ENCODE measurements at places on chromosomes 3 and 15.

GRCh38 chr3:56904552-56905215, 102.9 kb upstream of the ARHGEF3 start:
- no peak for DNase-seq

- DNase-seq, result no peak
These were observed 351.7 kb upstream of the THRB start for GRCh38 chr3:24846286-24846860.

DNA sequence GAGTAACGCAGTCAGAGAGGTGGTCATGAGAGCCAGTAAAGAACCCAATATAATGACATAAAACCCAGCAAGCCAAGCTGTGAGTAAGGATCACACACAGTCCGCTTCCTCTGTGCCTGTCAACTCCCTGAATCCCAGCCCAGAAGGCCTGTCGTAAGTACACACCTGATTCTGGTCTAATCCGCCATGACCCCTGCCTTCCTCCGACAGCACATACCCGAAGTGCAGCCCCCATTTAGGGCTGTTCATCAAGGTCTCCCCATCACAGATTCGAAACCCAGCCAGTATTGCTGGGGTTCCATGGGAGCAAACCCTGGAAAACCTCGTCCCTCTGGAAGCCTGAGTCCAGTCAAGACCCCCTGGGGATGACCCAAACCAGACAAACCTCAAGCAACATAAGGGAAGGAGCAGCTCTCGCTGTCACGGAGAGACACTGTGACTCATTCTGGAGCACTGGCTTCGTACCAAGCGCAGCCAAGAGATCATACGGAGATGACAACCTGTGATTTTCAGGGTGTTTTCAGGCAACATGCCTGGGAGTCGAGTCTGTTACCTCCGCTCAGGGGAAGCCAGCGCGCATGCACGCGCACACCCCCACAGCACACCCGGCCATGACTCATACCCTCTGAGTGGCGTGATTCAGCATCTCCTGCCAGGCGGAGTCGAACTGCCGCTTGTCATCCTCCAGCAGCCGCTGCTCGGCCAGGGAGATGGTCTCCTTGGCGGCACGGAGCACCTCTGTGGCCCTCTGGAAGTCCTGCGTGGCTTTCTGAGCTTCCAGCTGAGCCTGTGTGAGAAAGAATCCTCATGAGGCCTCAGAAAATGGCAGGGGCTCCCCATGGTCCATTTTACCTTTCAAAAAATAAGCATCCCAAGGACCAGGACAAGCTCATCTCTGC, 63.0 kb downstream of the SH3BP5 start:
- DNase-seq, result peak; percentile 90

DNA sequence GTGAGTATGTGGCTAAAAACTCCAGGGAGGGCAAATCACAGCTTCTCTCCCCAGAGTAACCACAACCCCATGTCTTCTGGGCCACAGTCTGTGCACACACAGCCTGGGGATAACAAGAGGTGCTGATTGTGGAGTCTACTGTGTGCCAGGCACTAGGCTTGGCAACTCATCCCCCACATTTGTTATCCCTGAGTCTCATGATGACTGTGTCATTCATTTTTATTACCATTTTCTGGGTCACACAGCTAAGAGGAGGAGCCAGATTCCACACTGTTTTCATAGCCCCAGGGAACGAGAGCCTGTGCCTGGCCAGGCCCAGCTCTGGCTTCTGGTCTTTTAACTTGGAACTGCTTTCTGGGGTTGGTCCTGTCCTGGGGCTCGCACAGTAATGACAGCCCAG, 34.5 kb downstream of the ESYT3 start:
- DNase-seq, result no peak

- no peak for DNase-seq
These were observed 52.4 kb downstream of the ANP32A start for GRCh38 chr15:68768321-68768720.

- no peak for DNase-seq
These were observed 255.4 kb downstream of the ARPP21 start for GRCh38 chr3:35894735-35895134.

- no peak for DNase-seq
These were observed 42.2 kb upstream of the POMGNT2 start for GRCh38 chr3:43148033-43148432.

- no peak for DNase-seq
These were observed 34.1 kb downstream of the AKAP13 start for GRCh38 chr15:85414495-85414894.

DNA sequence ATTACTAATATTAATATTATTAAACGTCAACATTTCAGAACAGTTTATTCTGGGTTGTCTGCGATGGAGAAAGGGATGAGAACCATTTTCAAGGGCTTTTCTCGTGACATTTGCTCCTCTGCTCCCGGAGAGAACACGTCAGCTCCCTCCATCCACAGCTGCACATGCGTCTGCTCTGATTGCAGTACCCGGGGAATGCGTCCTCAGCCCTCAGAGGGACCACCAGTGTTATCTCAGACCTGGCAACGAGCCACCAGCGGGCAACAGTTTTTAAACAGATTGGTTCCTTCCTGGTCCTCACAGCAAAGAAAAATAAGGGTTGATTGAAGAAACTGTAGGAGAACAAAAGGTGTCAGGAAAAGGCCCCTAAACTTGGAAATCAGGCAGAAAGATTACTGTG, 202.2 kb upstream of the ADAMTS9 start:
- peak; percentile 62 for DNase-seq

DNA sequence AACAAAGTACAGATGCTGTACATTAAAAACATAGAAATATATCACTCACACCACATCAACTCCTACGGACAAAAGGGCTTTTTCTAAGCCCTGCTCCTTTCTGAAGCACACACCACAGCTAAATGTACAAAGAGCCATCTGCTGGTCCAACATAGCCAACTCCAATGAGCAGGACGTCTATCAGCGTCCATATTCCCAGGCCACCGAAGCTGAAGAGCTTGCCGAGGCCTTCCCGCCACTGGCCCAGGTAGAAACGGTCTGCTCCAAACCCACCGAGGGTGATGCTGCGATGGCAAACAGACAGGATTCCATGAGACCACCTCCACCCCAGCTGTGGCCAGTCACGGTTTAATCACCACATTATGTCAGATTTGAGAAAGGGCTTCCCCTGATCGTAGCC, 9.8 kb downstream of the TM2D3 start:
- DNase-seq, result no peak

- DNase-seq, result no peak
These were observed 188.9 kb upstream of the ATP10A start for GRCh38 chr15:26051761-26052675.

- no peak for DNase-seq
These were observed 2.3 kb upstream of the TGFBR2 start for GRCh38 chr3:30604093-30604492.

DNA sequence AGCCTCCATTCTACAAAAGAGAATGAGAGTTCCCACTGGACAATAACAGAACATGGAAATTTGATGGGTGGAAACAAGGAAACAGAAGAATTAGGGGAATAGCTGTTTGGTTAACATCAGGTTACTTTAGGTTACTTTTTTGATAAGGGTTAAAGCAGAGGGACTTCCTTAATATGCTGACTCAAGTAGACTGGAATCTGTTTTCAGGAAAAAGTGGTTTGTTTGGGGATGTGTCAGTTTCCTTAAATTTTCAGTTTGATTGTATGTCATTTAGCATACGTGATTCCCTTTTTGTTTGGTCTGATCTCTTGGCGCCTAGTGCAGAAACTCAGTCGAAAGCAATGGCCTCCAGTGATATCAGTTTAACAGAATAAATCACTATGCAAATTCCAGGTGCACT, 411.8 kb upstream of the GRM7 start:
- no peak for DNase-seq

DNA sequence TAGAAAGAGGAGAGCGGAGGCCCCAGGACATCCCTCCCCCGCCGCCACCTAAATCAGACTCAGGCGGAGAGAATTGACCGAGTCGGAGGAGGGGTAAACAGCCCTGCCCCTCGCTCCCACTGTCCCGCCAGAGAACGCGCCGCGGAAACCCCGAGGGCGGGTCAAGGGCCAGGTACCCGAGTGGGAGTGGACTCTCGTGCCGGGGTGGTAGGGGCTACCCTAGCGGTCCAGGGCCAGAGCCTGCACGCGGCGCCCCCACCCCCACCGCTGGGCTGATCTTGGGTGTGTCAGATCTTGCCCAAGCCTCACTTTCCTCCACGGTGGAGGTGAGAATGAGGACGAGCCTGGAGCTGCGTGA, 19.0 kb downstream of the SPATA12 start:
- no peak for DNase-seq

GRCh38 chr3:170162630-170163029, 18.9 kb downstream of the PHC3 start:
- DNase-seq, result peak; percentile 20

DNA sequence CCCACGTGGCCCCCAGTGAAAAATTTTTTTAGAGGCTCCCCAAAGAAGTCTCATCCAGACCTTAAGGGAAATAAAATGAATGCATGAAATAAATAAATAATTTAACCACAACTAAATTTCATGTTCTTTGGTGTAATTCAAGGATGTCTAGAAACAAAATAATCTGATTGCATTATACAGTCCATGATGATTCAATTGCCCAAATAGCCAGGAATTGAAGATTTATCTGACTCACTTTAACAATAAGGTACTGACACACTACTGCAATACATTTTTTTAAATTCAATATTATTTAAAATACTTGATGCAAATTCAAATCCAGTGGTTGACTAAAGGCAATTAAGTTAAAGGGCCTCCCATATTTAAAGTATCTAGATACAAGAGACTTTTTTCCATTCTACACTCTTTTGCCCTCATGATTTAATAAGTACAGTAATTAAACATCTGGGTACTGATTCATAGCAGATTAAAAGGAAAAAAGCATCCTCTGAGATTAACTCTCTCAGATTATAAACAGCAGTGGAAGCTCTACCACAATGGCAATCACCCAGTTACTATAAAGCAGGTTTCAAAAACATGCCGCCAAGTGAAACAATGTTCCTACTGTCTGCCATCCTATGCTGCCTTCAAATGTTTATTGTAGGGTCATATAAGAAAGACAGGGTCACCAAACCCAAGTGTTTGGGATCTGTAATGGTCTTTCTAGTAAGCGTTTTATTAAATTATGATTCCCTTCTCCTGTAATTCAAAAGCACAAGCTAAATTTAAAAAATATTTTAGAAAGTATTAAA, 9.9 kb downstream of the UQCC5 start:
- DNase-seq, result no peak

Data from skeletal muscle cell (primary cell).